ENCODE measurements at places on chromosomes 6 and 20. TPM values are rescaled to one million over a fixed set of nuclear protein-coding genes. Genes with fewer than 3 reads are reported as not detected.
A peak's percentile ranks its signal among the peaks of the same experiment; 100 is the strongest.

SAPCD1 gene
- total RNA-seq: 21.3 TPM

C20orf204 gene
- 14.2 TPM for total RNA-seq

BPI gene
- total RNA-seq: not detected

HUS1B gene
- 1.9 TPM for total RNA-seq

- peak; percentile 65 for DNase-seq
Measured at GRCh38 chr6:392441-393390, 1.2 kb downstream of the IRF4 start.

GRCh38 chr6:74447013-74447412, 751.0 kb downstream of the CD109 start:
- DNase-seq: no peak

GRCh38 chr6:32415521-32416019, 8.6 kb upstream of the BTNL2 start:
- peak; percentile 67 for DNase-seq

- DNase-seq: no peak
Measured at GRCh38 chr6:153084393-153084792, 46.7 kb downstream of the RGS17 start.

GRCh38 chr6:2663123-2663522, 87.6 kb downstream of the MYLK4 start:
- no peak for DNase-seq

DNA sequence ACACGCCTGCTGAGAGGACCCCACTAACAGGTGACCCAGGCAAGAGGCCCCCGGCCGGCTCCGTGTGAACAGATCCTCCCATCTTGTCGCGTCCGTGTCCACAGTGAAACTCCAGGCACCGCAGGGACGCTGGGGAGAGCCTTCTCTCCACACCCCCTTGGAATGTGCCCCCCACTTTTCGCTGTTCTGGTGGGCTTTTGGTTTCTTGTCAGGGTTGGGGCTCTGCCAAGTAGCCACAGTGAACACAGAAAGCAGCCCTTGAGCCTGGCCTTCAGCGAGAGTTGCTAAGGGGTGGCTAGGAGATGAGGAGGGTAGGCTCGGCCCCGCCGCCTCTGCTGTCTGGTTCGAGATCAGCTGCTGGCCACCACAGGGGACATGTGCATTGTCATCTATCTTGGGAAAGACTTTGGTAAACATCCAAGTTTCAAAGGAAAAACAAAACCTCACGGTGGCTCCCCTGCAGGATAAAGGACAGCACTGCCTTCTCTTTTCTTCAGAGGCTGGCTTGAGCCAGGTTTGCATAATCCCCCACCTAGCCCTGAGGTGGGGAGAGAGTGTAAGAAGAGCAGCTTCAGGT, 22.7 kb downstream of the SYNDIG1 start:
- no peak for DNase-seq

- DNase-seq: no peak
Measured at GRCh38 chr6:2165286-2165685, 80.1 kb downstream of the GMDS start.

- no peak for DNase-seq
Measured at GRCh38 chr6:134515986-134516385, 198.1 kb upstream of the SGK1 start.

GRCh38 chr6:90079560-90080490, 185.6 kb downstream of the GJA10 start:
- peak; percentile 39 for DNase-seq

GRCh38 chr6:4612636-4613171, 163.5 kb upstream of the CDYL start:
- no peak for DNase-seq

GRCh38 chr6:155801046-155801445, 345.4 kb upstream of the NOX3 start:
- DNase-seq: no peak

- DNase-seq: no peak
Measured at GRCh38 chr6:136763716-136764516, 28.4 kb downstream of the MAP3K5 start.

GRCh38 chr6:160279850-160280249, 21.2 kb upstream of the SLC22A2 start:
- DNase-seq: no peak

DNA sequence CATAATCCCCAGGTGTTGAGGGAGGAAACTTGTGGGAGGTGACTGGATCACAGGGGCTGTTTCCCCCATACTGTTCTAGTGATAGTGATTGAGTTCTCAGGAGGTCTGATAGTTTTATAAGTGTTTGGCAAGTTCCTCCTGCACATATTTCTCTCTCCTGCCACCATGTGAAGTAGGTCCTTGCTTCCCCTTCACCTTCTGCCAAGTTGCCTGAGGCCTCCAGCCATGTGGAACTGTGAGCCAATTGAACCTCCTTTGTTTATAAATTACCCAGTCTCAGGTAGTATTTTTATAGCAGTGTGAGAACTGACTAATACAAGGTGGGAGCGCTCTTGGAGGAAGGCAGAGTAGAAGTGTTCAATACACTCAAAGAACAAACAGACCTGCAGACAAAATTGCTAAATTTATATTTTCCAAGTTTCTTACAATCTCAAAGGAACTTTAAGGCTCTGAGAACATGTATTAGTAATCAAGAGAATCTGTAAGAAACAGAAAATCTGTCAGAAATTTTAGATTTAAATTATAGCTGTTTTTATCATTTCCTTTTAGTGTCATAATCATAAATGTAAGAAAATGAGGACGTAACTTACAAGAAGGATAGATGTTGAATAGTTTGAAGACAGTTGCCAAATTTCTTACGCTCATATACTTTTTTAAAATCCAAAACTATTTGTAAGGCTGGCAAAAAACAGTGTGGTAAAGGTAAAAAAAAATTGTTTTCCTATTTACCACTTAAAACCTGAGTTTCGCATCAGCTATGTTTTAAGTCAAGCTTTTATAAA, 77.7 kb downstream of the ASCC3 start:
- no peak for DNase-seq

GRCh38 chr6:17012421-17013225, 89.2 kb upstream of the STMND1 start:
- no peak for DNase-seq

DNA sequence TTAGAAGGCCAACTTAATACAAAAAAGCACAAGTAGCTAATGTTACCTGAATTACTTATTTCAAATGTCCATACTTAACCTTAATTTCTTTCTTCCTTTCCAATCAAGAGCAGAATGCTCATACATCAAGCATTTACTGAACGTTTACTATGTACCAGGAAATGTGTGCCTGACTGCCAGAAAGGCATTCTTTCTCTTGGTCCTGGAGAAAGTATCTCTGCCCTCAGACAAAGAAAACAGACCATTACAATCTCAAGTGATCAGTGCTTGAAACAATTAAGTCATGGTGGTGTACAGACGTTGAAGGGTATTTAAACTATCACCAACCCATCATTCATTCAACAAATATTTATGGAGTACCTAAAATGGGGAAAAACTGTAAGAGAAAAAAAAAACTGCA, 26.4 kb downstream of the CSNK2A1 start:
- DNase-seq: no peak

GRCh38 chr6:122740936-122741335, 38.6 kb upstream of the FABP7 start:
- no peak for DNase-seq
